Right forelimb (tissue), 1 donor: ENCODE measurements at places on chromosomes 4 and X.

DNA sequence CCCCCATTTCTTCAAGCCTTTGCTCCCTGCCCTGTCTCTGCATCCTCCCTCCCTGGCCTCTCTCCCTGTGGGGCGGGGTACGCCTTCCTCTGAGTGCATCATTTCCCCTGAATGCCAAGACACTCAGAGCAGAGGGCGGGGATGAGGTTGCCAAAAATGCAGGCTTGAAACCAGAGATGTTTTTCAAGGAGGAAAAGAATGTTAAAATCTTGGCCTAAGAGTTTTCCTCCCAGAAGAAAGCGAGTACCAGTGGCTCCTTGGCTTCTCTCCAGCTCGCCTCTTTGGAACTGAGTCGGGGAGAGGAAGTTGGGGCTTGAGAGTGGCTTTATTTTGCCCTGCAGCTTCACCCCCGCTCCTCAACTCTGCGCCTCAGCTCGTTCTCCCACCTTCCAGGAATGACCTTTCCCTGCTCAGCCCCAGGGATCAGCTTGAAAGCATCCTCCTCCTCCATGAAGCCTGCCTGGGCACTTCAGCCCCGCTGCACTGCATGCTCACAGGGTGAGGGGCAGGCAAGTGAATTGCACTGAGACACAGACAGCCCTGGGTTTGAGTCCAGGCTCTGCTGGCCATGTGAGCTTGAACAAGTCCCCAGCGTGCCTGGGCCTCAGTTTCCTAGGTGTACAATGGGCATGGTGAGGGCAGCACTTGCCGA, 57.5 kb upstream of the SORCS2 start:
- peak; percentile 87 for DNase-seq

DNA sequence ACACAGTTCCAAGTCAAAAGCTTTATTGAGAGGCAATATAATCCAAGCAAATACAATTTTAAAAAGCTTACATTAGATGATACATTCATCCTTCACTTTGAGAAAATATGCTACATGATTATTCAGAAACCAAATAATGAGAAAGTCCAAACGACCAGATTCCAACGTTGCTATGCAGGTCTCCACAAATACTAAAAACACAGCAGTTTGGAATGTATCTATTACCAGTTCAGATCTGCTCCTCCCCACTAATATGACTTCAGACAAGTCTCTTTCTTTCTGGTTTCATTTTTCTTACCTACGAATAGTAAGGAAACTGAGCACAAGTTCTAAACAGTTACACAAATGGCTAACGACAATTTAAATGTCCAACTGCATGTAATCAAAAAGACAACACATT, 9.5 kb downstream of the NAF1 start:
- no peak for DNase-seq

DNA sequence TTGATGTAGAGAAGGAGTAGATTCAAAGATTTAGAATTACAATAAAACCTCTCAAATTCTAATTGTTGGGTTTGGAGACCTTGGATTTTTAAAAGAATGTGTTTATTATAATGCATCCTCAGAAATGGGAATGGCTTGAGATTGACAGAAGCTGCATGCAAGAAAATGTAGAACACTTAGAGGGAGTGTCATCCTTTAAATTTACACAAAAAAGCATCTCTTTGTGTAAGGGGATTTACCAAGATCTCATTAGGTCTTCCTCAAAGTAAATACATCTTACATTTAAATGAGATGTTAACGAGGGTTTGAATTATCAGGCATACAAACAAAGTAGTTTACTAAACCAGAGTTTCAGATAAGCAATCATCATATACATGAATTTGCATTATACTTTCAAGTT, 615.0 kb downstream of the FAM133A start:
- DNase-seq = no peak

GRCh38 chr4:85448906-85449890, 25.8 kb upstream of the ARHGAP24 start:
- DNase-seq = no peak

- DNase-seq = no peak
Observed at GRCh38 chrX:1167918-1168481, 44.4 kb downstream of the CRLF2 start.

DNA sequence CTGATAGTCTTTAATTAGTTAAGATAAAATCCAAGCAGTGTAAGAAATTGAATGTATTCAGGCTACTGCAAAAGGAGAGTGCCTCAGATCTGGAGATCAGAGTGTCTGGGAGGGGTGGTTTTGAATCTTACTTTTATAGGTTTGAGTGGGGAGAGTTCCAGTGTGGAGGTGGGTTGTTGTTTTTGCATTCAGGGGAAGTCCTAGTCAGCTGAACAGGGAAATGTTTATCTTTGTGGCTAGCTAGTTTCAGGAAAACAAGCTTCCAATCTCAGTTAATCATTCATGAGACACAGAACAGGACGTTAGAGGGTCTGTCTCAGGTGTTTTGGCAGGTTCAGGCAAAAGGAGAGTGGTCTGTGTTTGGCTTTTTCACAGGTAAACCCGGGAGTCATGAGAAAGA, 26.0 kb downstream of the ZNF81 start:
- DNase-seq = no peak

DNA sequence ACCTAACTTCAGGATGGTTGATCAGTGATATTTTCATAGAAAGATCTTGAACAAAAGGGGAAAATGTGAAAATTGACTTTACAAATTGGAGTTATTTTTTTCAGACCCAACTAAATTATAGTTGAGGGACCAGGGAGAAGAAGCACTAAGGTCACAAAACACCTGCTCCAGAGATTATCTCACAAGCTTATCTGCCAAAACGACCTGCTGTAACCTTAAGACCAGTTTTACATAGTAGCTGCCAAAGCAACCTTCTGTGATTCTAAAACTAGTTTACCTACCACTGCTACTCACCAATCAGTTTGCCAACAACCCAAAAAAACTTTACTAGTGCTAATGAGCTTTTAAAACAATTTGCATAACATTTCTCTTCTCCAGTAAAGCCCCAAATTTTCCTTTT, 972.1 kb downstream of the C4orf33 start:
- DNase-seq = no peak
